ENCODE measurements at places on chromosomes 3 and 15.

GRCh38 chr3:188993181-188993580 is 178.6 kb upstream of the TPRG1 start:
- no peak for DNase-seq

- no peak for DNase-seq
These were observed 29.7 kb downstream of the BUB1B start for GRCh38 chr15:40190591-40190990.

GRCh38 chr3:164306042-164306441 is 772.3 kb downstream of the SI start:
- DNase-seq = no peak

GRCh38 chr3:156299569-156299968 is 179.2 kb downstream of the KCNAB1 start:
- DNase-seq = no peak

GRCh38 chr3:10631224-10631623 is 125.8 kb upstream of the ATP2B2 start:
- DNase-seq = no peak

DNA sequence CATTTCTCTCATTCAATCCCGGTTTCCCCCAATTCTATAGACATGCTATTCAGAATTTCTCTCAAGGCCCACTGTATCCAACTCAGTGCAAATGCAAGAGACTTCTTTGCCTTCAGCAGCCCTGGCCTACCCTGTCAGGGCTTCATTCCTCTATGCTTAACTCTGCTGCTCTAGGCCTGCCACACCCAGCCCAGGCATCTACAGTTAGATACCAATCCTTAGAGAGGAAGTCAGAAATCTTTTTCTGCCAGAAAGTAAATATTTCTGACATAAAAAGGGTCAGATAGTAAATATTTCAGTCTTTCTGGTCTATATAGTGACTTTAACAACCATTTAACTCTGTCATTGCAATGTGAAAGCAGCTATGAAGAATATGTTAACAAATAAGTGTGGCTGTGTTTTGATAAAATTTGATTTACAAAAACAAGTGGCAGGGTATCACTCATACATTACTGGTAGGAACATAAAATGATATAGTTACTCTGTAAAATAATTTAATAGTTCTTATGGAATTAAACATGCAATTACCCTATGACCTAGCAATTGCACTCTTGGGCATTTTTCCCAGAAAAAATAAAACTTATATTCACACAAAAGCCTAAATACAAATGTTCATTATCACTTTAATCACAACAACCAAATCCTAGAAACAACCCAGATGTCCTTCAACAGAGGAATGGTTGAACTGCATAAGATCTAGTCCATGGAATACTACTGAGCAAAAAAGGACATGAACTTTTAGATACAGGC is 942.0 kb downstream of the SQOR start:
- no peak for DNase-seq

DNA sequence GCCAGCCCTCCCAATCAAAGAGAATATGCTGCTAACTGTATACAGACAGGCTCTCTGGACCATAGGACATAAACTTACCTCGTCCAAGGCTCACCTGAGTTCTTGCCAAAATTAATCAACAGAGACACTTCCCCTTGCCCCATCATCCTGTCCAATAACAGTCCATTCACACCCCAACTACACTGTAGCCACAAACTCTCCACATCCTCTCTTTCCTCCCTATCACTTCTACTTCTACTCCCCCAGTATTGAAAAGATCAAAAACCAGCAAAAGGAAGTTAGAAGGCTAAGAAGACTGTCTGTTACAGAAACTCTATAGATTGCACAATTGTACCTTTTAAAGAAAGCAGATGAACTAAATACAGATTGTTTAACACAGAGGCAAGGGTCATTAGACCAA is 133.5 kb upstream of the STT3B start:
- DNase-seq = no peak

GRCh38 chr3:177300039-177300833 is 103.0 kb upstream of the TBL1XR1 start:
- no peak for DNase-seq

GRCh38 chr3:192212979-192213378 is 514.4 kb downstream of the FGF12 start:
- DNase-seq = no peak

Data from DMS 273 treated with DMSO at 0.1 percent for 48 hours (cell line).